ENCODE measurements at places on chromosomes 7 and 10. TPM values are rescaled to one million over a fixed set of nuclear protein-coding genes. Genes with fewer than 3 reads are reported as not detected.

DNA sequence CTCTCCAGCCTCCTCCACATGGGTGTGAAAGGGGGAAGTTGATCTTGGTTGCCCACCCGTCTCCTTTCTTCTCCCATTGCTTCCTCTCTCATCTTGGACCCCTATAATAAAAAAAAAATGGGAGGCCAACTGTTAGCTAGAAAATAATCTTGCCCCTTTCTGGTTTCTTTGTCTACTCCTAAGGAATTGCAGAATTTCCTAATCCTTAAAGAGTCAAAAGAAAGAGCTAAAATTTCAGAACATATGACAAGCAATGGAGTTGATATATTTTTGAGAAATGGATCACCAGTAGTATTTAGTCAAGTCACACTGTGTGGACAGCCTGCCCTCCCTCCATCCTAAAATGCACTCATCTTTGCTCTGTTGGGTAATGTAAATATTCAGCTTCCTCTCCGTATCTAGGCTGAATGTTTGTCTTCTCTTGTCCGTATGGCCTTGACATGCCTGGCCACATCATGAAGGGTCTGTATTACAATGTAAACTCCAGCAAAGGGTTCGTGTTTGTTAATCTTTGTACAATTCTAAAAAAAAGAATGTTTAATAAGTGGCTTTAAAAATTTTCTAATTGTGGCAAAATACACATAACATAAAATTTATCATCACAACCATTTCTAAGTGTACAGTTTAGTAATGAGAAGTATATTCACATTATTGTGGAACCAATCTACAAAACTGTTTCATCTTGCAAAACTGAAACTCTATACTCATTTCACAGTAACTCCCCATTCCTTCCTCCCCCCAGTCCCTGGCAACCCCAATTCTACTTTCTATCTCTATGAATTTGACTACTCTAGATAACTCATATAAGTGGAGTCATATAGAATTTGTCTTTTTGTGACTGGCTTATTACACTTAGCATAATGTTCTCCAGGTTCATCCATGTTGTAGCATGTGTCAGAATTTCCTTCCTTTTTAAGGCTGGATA is 71.5 kb downstream of the ZNF92 start:
- H3K27ac ChIP-seq, result no peak overlapping the region
- H3K36me3 ChIP-seq, result no peaks in the 10 kb centered on the region
- H3K4me3 ChIP-seq, result no peak overlapping the region
- no peaks in the 10 kb centered on the region for H3K27me3 ChIP-seq
- no peaks in the 10 kb centered on the region for H3K4me1 ChIP-seq
- no peak for DNase-seq

DNA sequence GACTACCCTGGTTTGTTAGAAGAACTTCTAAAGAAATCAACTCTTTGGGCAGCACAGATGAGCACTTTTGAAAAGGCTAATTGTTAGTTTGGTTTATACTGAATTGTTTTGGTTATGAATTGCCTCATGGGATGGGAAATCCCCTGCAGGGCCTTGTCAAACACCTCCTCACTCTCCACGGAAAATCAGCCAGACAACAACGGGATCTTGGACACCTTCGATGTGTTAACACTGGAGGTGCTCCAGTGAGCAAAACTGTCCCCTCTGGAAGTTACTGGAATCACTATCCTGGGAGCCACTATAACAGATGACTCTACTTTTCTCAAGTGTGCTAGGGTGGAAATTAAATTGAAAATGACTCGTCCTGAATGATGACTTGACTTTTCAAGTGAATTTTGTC is 38.7 kb downstream of the CDK6 start:
- no peak overlapping the region for H3K27ac ChIP-seq
- no peaks in the 10 kb centered on the region for H3K27me3 ChIP-seq
- peaks cover 6% of the 10 kb centered on the region for H3K4me1 ChIP-seq
- no peaks in the 10 kb centered on the region for H3K36me3 ChIP-seq
- H3K4me3 ChIP-seq, result no peak overlapping the region

DNA sequence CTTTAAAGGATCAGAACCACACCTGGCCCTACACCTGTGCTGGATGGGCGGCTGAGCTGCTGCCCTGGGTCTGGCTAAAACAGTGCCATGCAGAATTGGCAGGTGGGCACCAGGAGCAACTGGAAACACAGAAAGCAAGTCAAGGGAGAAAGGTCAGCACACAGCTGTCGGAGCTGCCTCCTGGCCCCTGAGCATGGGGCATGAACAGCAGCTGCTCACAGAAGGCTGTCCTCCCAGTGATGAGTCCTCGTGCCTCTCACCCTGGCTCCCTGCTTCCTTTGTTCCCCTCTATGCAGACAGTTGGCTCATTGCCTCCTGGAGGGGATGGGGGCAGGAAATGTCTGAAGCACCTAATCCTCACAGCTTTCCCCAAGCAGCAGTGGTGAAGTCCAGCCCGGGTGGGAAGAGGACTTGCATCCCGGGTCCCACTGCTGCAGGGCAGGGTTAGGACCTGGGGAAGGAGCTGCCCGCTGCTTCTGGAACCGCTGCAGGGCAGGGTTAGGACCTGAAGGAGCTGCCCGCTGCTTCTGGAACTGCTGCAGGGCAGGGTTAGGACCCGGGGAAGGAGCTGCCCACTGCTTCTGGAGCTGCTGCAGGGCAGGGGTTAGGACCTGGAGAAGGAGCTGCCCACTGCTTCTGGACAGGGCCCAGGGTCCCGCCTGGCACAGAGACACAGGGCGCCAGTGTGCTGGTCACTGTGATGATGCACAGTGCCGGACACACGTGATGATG is 37.3 kb downstream of the VIPR2 start:
- H3K4me1 ChIP-seq, result peaks cover 17% of the 10 kb centered on the region
- no peak for DNase-seq
- H3K27me3 ChIP-seq, result peaks cover 18% of the 10 kb centered on the region
- H3K27ac ChIP-seq, result no peak overlapping the region

GRCh38 chr10:115335366-115335765 is 242.2 kb downstream of the ATRNL1 start:
- no peak overlapping the region for H3K4me3 ChIP-seq
- H3K36me3 ChIP-seq, result no peaks in the 10 kb centered on the region
- H3K4me1 ChIP-seq, result no peaks in the 10 kb centered on the region
- H3K27ac ChIP-seq, result no peak overlapping the region

- H3K4me1 ChIP-seq, result no peaks in the 10 kb centered on the region
- no peaks in the 10 kb centered on the region for H3K27me3 ChIP-seq
- H3K4me3 ChIP-seq, result no peak overlapping the region
Measured at GRCh38 chr10:27440478-27440877, 63.6 kb upstream of the RAB18 start.

DNA sequence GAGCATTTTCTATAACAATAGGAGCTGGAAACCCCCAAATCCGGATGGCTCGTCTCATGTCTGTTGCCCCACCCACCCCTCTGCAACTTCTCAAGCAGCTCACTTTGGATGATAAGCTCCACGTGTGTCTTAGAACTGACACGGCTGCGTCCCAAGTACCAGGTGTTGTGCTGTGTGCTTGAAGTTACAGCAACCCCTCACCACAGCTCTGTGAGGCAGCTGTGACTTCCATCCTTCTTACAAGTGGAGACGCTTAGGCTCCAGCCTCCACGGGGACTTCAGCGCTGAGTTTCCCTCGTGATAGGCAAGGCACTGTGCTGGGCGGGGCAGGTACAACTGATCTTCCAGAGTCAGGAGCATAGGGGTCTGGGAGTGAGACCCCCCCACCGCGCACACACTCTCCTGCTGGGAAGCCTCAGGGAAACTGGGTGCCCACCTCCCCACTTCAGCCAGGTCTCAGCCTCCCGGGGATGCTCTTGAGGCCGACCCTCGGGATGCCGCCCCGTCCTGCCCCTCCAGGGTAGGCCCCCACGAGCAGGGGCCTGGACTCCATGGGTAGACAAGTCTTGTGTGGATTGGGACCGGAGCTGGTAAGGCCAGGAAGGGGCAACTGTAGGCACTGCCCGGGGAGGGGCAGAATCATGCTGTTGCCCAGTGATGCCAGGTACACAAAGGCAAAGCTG is 31.4 kb downstream of the EN2 start:
- no peak overlapping the region for H3K4me3 ChIP-seq
- 0 out of 2 replicates have a peak, but pooled peaks cover 8% of the 10 kb centered on the region for H3K27me3 ChIP-seq
- DNase-seq, result no peak

Gene RPEL1
- total RNA-seq, result 0.10 TPM

Gene CRYGN
- total RNA-seq, result not detected
